ENCODE measurements at places on chromosomes 16 and 17. TPM values are rescaled to one million over a fixed set of nuclear protein-coding genes. Genes with fewer than 3 reads are reported as not detected.

The NUPR1 gene
- total RNA-seq = 8.8 TPM

The CDRT15 gene
- total RNA-seq = not detected

The PITPNM3 gene
- total RNA-seq = 0.50 TPM

The STH gene
- total RNA-seq = not detected

The ABCC11 gene
- total RNA-seq = 0.21 TPM

The TRIM65 gene
- total RNA-seq = 25.2 TPM

The DHRS7C gene
- total RNA-seq = not detected

The TMEM220 gene
- not detected for total RNA-seq

The GSG1L gene
- total RNA-seq = not detected

The CCL4 gene
- total RNA-seq = not detected

The CFAP119 gene
- 4.5 TPM for total RNA-seq

The KRTAP4-3 gene
- total RNA-seq = not detected

The FOXL1 gene
- 0.11 TPM for total RNA-seq

The TBC1D3I gene
- total RNA-seq = 1.00 TPM

The PLA2G10 gene
- total RNA-seq = 1.00 TPM

The SYNGR2 gene
- total RNA-seq = 169 TPM

The KRTAP4-9 gene
- total RNA-seq = not detected

The CD300LB gene
- total RNA-seq = not detected

The KRTAP4-4 gene
- total RNA-seq = not detected
